A549 treated with CORT108297 at 1 μM for 4 hours (cell line): ENCODE measurements at places on chromosomes 4 and X. TPM values are rescaled to one million over a fixed set of nuclear protein-coding genes. Genes with fewer than 3 reads are reported as not detected.

SHOX gene
- total RNA-seq, result not detected in 5 replicates

TCEAL6 gene
- total RNA-seq, result not detected in 5 replicates

DDIT4L gene
- 0.37 to 0.62 TPM (median 0.43 TPM) in 5 replicates for total RNA-seq

NOX1 gene
- 0.09 to 0.15 TPM in 2 of 5 replicates, not detected in the others for total RNA-seq

NHS gene
- 3.4 to 5.6 TPM (median 4.5 TPM) in 5 replicates for total RNA-seq

PNMA6A gene
- 3.6 to 5.8 TPM (median 5.1 TPM) in 5 replicates for total RNA-seq

PARM1 gene
- 0.47 to 0.75 TPM (median 0.68 TPM) in 5 replicates for total RNA-seq
